Hypothalamus (tissue), 51 donors: ENCODE measurements at places on chromosomes 2 and 18.

DNA sequence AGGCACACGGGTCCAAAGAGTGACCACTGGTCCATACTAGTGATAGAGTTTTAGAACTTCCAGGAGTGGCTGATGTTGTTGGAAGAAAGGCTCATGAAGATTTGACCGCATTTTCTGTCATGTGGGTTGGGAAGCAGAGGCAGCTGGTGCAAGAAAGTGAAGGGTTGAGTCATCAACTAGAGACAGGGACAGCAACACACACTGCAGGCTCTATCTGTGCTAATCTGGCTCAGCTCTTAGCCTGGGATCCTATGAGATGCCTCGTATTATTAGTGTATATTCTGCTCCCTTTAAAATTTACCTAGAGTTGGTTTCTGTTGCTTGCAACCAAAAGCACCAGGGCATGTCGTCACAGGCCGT is 2.5 kb upstream of the SH3RF3 start:
- no peak for DNase-seq

DNA sequence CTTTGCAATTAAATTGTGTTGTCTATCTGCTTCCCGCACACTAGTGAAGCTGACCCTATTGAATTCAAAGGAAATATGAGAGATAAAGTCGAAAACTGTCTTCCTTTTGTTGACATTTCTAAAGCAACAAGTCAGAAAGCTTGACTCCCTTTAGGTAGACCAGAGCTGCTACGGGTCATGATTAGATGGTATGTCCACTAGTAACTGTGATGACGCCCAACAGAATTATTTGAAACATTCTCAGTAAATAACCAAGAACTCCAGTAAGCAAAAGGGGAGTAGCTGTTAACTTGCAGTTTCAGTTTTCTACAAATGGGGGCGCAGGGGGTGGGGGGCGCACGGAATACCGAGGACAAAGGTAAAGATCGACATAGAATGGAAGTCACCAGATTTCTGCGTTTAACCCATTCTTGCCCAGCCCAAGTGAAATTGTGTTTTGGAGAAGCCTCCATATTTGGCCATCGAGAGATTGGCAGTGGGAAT is 56.4 kb downstream of the CRIM1 start:
- DNase-seq, result no peak

GRCh38 chr2:8133913-8134472 is 547.9 kb upstream of the ID2 start:
- no peak for DNase-seq

DNA sequence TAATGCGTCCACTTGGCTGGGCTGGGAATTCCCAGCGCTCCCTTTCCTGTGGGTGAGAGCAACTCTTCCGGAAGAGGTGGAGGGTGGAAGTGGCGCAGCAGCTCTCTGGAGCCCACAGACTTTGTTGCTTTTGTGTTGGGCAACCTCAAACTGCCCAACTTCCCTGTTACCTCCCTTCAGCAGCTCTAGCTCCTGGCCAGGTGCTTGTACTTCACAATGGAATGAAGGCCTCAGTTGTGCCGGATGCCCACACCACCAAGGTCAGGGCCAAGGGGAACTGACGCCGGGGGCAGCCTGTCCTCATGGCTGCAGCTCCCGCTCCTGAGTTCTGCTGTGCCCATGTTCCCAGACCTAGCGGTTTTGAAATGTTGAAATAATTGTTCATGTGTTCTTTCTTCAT is 322.9 kb downstream of the GALR1 start:
- DNase-seq, result no peak

GRCh38 chr2:165162466-165162865 is 41.4 kb downstream of the SCN3A start:
- DNase-seq, result no peak
